ENCODE measurements at places on chromosomes 1 and 21.

DNA sequence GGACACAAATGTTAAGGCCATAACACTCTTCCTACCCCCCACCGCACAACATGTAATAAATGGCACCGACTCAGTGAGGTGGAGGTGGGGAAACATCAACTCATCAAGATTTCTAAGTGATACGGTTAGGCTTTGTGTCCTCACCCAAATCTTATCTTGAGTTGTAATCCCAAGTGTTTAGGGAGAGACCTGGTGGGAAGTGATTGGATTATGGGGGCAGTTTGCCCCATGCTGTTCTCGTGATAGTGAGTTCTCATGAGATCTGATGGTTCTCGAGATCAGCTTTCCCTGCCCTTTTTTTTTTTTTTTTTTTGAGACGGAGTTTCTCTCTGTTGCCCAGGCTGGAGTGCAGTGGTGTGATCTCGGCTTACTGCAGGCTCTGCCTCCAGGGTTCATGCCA is 51.0 kb upstream of the ACTL8 start:
- DNase-seq: no peak

DNA sequence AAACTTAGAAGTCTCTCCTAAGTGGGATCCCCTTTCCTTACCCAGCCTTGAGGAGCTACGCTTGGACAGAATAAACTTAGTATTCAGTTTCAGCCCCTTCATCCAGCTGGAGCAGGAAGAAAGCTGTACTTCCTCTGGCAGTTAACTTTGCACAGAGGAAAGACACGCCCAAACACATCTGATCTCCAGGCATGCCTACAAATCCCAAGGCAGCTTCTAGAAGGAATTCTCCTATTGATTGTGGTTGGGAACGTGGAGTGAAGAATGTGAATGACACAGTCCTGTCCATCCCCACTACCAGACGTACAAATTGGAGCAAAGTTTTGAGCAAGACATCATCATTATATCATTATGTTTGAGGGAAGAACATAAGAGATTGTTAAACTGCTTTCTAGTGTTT is 6.6 kb upstream of the AK4 start:
- DNase-seq: no peak

- no peak for DNase-seq
These were observed 138.5 kb downstream of the LRIG2 start for GRCh38 chr1:113211467-113211866.

DNA sequence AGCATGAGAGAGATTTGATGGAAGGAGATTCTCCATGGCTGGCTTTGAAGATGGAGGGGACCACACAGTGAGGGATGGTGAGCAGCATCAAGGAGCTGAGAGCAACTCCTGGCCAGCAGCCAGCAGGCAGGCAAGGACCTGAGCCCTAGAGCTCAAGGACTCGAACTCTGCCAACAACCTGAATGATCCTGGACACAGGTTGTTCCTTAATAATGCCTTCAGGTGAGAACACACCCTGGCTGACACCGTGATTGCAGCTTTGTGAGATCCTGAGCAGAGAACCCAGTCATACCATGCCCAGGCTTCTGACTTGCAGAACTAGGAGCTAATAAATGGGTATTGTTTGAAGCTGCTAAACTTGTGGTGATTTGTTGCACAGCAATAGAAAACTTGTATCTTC is 183.1 kb downstream of the LMX1A start:
- DNase-seq: no peak

DNA sequence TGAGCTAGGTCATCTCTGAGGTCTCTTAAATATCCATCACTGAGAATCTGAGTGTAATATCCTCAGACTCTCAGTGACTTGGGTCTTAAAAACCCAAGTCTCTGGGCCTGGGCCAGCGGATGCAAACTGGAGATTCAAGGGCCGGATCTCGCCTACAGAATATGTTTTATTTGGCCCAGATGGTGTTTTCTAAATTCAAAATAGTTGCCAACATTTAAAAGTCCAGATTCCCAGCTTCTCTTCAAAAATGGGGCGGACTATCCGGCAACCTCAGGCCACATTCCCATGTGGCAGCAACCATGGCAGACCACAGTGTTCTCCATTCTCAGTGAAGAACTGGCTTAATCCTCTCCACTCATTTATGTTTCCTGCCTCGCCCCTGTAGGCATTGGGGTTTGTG is 12.7 kb upstream of the HEYL start:
- DNase-seq: no peak

DNA sequence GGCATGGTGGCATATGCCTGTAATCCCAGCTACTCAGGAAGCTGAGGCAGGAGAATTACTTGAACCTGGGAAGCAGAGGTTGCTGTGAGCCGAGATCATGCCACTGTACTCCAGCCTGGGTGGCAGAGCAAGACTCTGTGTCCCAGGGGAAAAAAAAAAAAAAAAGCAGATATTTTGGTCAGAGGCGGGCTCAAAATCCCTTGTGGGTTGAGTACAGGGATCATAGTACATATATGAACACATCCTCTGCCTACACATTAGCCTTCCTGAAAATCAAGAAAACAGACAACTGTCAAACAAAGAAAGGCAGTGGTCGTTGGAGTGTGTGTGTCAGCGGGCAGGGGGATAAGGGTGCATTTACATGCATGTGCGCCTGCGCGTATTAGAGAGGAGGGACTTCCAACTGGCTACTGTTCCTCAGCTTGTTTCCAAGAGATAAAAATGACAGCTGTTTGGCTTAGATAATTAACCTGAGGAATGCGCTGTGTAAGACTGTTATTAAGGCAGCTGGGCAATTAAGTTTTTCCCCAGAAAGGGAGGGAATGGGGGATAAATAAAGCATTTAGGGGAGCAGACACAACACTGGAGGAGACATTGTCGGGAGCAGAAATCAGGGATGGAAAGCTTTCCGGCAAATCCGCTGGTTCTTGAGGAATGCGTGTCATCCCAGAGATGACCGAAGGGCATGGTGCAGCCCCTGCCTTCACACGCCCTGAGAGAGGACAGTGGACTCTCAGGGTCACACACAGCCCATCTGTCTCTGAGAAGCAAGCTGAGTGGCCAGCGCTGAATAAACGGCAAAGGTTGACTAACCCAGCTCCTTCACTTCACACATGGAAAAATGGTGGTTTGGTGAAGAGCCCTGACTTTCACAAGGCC is 6.4 kb downstream of the LAMB3 start:
- DNase-seq: no peak

GRCh38 chr1:175563236-175563895 is 180.0 kb downstream of the TNR start:
- no peak for DNase-seq

- no peak for DNase-seq
These were observed 77.0 kb downstream of the CAMK2N1 start for GRCh38 chr1:20409012-20409411.

- no peak for DNase-seq
These were observed 2.5 kb downstream of the FTCD start for GRCh38 chr21:46152927-46153246.

DNA sequence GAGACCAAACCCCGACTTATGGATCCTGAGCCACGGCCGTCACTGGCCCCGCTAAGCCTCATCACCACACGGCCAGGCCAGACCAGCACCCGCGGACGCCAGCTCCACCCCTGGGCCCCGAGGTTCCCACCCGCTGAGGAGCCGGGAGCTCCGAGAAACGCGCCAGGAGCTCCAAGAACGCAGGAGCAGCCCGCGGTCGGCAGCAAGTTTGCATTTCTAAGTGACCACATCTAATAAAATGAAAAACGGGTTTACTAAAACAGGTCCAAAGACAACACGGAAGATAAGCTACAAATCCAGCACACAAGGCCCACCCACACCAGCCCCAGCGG is 8.1 kb upstream of the C1QTNF12 start:
- no peak for DNase-seq

DNA sequence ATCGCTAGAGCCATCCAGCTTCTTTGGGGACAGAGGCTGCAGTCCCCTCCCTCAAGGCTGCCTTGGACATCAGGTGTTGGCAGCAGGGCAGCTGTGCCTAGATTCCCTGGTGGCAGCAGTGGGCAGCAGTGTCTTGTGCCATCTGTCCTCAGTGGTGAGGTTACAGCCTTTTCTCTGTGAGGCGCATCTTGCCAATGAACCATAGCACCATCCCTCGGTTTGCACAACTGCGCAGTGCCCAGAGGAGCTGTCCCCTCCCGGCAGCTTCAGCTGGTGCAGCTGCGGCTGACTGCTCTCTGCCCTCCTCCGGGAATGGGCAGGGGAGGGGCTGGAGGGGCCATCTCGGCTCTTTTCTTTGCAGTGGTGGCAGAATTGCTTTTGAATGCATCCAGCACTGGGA is 59.0 kb upstream of the C8B start:
- no peak for DNase-seq

DNA sequence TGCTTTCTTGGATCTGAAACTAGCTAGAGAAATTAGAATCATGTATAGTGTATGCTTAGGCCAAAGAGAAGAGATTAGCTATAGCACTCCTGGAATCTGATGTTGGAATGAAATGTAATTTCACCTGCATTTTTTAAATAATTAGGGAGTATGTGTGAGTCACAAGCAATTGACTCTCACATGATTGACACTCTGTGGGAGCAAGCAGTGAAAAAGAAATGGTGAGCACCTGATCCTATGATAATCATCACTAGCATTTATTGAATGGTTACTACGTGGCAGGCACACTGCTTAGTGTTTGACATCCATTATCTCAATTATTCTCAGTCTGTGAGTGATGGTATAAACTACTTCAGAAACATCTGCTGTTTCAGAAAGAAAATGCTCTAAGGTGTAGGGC is 176.6 kb downstream of the NRIP1 start:
- DNase-seq: no peak

DNA sequence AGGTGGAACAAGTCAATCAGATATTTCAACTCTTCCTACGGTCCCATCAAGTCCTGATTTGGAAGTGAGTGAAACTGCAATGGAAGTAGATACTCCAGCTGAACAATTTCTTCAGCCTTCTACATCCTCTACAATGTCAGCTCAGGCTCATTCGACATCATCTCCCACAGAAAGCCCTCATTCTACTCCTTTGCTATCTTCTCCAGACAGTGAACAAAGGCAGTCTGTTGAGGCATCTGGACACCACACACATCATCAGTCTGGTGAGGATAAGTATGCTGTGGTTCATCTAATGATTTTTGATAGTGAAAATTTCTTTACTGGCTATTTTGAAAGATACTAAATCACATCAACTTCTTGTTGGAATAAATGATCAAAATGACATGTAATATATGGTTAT is 67.7 kb upstream of the MPC2 start:
- DNase-seq: no peak

- DNase-seq: no peak
These were observed 71.7 kb downstream of the APP start for GRCh38 chr21:26098772-26099397.

- DNase-seq: no peak
These were observed 16.0 kb upstream of the PIGV start for GRCh38 chr1:26771643-26772321.

DNA sequence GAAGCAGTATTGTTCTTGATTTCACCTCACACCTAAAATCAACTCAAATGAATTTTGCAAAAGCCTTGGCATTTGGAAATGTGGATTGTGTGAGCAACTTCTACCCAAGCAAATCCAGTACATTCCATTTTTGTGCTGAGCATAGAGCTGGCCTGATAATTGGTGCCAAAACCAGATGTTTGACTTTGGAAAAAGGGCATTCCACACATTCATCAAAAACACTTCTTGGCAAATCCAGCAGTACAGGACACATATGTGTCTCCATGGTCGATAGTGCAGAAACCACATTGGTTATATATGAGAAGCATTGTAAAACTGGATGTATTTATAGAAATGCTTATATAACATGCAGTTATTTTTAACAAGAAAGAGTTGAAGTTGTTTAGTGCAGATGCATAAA is 210.4 kb downstream of the KCNK2 start:
- DNase-seq: no peak

DNA sequence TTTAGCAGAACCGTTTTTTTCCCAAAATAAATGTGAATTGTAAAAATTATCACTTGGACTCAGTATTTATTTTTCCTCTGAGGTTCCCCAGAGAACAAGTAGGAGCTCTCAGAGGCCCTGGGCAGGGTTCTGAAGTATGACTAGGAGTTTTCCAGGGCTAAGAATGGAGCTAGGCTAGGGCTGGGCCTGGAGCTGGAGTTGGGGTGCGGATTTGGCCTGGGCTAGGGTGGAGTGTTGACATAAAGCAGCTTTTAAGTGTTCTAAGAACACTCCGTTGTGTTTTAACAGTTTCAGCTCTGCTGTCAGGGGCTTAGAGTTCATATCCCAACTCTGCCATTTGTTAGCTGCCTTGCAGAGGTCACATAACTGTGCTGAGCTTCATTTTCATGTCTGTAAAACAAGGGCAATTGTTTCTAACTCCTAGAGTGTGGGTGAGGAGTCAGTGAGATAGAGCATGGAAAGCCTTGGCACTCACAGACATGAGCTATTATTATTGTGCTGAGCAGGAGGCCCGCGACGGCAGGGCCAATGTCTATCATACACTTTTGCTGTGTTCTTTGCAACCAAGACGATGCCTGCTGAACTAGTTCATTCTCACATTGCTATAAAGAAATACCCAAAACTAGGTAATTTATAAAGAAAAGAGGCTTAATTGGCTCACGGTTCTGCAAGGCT is 51.1 kb downstream of the LACTBL1 start:
- no peak for DNase-seq

- DNase-seq: no peak
These were observed 9.4 kb upstream of the PGD start for GRCh38 chr1:10389271-10389973.

DNA sequence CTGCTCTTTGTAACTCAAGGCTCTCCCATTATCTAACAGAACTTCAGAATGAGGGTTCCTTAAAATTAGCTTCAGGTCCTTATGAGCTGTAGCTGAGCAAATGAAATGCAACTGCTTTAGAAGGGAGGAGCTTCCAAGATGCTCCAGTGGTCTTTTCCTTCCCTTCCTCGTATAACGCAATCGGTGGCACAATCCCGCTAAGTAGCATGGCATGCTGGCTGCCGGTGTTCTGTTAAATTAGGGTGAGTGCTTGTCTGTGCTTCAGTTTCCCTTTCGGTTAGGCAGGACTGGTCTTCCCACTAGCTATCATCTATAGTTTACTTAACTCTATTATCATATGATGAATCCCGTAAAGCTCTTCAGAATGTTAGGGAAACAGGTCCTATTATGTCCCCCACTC is 917 bp downstream of the KIAA0040 start:
- no peak for DNase-seq

- no peak for DNase-seq
These were observed at the start of gene TFAP2E for GRCh38 chr1:35573198-35574124. TSS of gene TFAP2E (plus strand) at chr1:35573314. CDS start at chr1:35573578, 264 bp downstream.

GRCh38 chr1:20322081-20322824 is 31.6 kb downstream of the VWA5B1 start:
- DNase-seq: no peak

- no peak for DNase-seq
These were observed 14.4 kb upstream of the SFN start for GRCh38 chr1:26848499-26848898.

GRCh38 chr1:99533909-99534637 is 111.8 kb upstream of the PALMD start:
- DNase-seq: no peak

- DNase-seq: no peak
These were observed 193.4 kb downstream of the ATG4C start for GRCh38 chr1:62977366-62977765.

- no peak for DNase-seq
These were observed 133.4 kb downstream of the CASZ1 start for GRCh38 chr1:10662824-10663677.

Data from activated CD8-positive, alpha-beta memory T cell treated with anti-CD3 and anti-CD28 coated beads for 1 hour (primary cell).